ENCODE measurements at places on chromosomes 1 and 21.
A peak's percentile ranks its signal among the peaks of the same experiment; 100 is the strongest.

DNA sequence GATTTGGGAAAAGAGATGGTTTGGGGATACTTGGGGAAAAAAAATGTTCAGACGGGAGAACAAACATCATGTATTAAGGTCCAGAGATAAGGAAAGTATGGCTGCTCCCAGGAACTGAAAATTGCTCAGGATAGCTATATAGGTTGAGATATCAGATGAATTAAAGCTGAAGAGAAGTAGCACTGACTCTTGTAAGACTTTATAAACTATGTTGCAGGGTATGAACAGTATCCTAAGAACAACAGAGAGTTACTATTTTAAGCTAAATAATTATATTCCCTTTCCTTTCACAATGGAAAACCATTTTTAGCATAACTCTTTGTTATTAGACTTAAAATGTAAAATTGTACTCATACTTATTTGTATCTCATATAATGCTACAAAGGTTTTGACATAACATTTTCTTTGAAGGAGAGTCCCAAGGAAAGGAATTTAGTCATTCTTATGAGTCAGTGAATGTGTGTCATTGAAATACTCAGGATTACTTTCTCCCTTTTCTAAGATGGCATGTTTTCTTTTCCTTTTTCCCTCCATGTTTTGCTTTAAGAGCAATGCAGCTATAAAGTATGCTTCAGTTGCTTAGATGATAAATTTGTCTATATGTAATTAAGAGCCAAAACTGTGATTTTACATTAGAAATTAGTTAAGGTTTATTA lies 139.4 kb upstream of the KIAA1614 start:
- DNase-seq, result no peak

DNA sequence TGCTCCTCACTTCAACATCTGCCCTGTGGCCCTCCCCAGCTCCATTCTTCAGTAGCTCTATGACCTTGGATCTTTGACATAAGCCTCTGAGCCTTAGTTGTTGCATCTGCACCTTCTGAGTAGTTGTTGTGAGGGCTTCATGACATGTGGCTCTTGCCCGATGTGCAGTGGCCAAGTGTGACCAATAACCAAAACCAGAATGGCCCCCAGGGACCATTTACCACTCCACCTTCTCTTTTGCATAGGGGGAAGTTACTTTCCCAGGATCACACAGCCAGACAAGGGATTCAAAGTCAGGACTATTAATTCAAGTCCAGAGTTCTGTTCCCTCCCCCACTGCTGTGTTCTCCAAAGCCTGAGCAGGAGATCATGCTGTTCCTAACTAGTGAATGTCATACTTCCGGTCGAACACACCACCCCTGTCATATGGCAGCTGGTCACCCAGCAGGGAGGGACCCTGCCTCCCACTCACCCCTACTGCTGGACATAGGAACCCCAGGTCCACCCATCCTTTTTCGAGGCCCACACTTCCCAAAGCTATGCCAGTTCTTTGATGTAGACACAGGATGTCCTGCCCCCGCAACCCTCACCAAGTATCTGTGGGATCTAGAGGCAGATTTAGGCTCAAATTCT lies 4.0 kb downstream of the FGR start:
- DNase-seq, result no peak

GRCh38 chr1:68594851-68595250 lies 98.0 kb upstream of the DEPDC1 start:
- no peak for DNase-seq

GRCh38 chr1:230972855-230973271 lies 5.8 kb downstream of the TTC13 start:
- DNase-seq, result peak; percentile 84

DNA sequence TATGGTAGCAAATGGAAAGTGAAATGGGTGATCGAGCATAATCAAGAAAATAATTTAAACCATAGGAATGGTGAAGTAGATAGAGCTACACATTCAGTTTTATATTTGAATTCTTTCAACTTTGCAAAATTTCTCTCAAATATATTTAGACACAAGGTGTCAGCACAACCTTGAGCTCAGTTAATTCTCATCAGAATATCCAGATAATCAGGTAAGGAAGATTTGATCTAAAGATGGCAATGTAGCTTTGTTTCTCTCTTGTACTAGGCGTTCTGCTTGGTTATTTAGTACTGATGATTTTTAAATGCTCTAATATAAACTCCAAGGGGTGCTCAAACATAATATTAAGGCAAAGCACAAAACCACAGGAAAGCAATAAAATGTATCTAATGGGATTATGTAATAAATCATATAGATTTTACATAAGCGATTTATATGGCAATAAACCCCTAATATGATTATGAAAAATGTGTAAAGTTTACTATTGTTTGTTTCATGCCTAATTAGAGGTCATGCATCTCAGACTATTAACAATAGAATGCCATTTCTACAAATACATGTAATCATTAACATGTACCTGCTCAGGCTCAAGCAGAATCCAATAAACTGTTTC lies 32.4 kb upstream of the SERTAD4 start:
- DNase-seq, result no peak

- peak; percentile 67 for DNase-seq
Observed at GRCh38 chr1:109371341-109371739, 26.4 kb downstream of the SORT1 start.

DNA sequence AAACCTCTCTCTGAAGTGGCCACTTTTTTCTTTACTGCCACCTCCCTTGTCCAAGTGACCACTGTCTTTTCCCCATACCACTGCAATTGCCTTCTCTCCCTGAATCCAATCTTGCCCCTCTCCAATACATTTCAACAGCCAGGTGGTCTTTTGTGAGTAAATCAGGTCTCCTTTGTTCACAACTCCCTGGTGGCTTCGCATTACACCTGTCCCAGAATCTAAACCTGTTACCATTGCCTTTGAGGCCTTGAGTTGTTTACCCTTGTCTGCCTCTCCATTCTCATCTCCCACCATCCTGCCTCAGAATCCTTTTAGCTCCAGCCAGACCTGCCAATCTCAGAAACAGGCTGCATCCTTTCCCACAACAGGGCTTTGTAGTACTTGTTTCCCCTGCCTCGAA lies 21.8 kb upstream of the DYNLT5 start:
- no peak for DNase-seq

- DNase-seq, result no peak
Observed at GRCh38 chr1:179105393-179105792, 23.5 kb downstream of the TOR3A start.

DNA sequence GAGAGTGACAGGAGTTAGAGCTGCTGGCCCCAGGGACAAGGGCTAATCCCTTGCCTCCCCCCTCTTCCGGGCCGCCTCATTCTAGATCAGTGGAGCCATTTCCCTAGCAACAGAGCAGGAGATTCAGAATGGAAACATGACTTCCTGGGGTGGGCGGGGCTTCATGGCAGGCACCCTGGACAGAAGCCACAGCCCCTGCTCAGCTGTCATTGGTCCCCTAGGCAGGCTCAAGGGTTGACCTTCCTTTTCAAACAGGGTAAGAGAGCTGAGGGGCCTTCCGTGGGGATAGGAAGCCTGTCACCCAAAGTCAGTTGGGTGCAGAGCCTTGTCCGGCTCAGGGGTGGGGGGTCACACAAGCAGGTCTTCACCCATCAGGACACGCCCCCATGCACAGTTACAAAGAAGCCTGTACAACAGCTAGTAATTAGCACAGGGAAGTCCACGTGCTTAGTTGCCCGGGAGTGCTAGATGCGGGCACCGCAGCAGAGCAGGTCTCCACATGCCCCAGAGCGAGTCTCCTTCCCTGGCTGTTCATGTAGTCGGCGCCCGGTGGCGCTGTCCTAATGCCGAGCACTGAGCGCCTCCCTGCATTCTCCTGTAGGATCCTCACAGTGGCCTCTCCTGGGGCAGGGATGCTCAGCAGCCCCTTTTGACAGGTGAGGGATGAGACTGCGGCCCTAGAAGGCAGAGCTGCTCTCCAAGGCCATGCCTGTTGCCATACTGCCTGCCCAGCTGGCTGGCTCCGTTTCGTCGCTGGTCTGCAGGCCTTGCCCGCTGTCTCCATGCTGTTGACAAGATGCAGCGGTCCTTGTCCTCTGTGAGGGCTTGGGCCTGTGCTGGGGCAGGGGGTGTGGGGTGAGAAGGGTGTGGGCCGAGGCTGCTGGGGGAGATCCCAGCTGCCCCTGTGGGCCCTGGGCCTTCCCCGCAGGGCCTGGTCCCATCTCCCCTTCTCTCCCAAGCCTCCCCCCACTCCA lies 5.1 kb downstream of the TMEM201 start:
- peak; percentile 67 for DNase-seq

DNA sequence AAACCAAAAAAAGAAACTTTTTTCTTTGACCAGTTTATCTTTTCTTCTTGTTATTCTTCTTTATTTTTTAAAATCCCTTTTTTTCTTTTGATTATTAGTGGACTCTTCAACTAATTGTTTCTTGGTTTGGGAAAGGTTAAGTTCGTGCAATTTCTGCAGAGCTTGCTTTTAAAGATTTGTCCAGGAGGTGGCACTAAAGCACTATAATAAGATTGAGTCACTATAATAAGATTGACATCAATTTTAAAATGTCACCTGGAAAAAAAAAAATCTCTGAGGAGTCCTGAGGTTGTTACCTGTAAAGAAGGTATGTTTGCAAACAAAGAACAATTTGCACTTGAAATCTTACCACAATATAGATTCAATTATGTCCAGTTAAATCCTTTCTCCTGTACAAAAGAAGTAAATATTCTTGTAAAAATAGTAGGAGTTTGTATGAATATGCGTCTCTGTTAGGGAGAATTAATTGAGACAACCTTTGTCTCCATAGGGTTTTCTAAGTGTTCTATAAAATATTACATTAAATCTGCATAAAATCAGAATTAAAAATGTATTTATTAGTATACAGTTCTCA lies 166.7 kb downstream of the ADGRL4 start:
- DNase-seq, result peak; percentile 52

GRCh38 chr1:53375440-53375839 lies 47.6 kb upstream of the LRP8 start:
- no peak for DNase-seq

DNA sequence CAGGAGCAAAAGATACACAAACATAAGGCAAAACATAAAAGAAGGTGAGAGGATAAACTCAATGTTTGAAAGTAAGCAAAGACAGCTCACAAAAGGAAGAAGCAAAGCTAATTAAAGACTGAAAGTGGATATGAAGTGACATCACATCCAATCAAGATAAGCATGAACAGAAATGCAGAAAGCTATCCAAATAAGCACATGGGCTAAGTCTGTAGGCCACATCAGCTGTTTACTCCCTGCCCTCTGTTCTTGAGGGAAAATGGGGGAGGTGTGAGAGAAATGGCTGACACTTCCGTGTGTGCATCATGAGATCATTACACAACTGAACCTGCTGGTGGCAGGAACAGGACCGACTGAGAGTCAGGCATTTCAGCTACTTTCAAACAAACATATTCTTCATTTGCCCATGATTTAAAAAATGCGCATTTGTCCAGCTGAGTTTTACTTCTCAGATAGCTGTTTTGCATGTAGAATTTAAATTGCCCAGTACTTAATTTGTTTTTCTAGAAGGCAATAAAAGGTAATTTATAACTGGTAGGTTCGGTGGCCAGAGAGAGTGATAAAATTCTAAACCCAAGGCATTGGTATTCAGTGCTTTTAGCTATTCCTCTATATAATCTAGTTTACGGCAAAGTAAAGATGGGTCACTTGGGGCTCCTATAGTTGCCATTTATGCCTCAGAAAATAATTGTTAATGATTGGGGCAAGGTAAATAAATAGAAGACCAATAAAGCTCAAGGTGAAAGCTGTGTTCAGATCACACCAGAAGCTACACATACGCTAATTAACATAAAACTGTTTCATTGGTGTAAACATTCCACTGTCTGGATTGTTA lies 27.2 kb upstream of the MAN1A2 start:
- no peak for DNase-seq

GRCh38 chr1:218492874-218493273 lies 147.7 kb downstream of the TGFB2 start:
- no peak for DNase-seq

- peak; percentile 14 for DNase-seq
Observed at GRCh38 chr21:34243562-34243961, 120.2 kb upstream of the KCNE2 start.

DNA sequence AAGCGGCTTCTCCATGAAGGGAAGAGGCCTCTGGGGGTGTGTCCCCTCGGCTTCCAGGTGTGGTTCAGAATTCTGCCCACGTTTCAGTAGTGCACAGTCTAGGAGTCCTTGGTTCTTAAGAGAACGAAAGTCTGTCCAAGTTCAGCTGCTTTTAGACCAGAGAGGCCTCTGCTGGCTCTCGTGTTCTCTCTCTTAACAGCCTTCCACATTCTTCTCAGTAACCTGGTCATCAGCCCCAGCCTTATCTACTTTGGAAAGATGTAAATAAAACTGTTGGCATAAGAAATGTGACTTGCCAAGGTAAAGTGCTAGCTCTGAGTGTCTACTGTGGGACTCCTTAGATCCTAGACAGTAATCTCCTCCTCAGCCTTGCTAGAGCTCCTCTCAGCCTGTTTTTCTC lies 15.3 kb upstream of the STUM start:
- no peak for DNase-seq

DNA sequence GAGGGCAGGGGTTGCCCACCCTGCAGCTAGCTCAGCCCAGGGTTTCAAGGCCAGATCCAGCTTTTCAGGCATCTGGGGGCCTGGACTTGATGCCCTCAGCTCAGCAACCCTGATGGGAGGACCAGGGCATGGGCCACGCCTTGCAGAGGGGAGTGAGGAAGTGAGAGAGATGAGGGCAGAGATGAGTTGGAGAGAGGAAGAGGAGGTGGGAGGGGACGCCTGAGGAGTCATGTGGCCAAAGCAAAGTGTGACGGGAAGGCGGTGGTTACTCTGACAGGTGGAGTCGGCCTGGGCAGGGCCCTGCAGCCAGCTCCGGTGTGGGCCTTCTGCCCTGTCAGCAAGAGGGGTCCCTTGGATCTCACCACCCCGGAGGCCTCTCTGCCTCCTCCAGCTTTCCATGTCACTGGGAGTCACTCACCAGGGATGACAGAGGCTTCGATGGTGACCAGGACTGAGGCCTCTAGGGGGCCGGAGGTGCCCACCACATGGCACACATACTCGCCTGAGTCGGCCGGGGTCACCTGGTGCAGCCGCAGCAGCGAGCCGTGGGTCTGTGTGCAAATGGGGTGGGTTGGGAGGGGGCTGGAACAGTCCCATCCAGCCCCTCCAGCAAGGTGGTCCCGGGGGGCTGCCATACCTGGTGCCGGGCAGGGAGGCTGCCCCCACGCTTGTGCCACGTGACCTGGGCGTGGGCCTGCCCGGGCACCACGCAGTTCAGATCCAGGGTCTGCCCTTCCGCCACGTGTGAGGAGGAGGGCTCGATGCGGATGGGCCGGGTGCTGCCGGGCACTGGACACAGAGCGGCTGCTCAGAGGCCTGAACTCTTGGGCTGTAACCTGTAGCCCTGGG lies 40.4 kb downstream of the LDLRAD2 start:
- peak; percentile 41 for DNase-seq

All from activated CD4-positive, alpha-beta T cell treated with anti-CD3 and anti-CD28 coated beads, Interleukin-2, Interleukin-6, amounts not matched to agents 100 ng/mL and 50 ng/mL, durations not matched to agents 16 hours and 8 hours (primary cell).